CD4-positive, alpha-beta T cell treated with Interleukin-21 for 1 hour (primary cell): ENCODE measurements at places on chromosomes 2 and 18.

- DNase-seq = no peak
Measured at GRCh38 chr2:196520605-196521004, 118.9 kb upstream of the CCDC150 start.

- no peak for DNase-seq
Measured at GRCh38 chr2:128325611-128326181, 7.0 kb upstream of the HS6ST1 start.

DNA sequence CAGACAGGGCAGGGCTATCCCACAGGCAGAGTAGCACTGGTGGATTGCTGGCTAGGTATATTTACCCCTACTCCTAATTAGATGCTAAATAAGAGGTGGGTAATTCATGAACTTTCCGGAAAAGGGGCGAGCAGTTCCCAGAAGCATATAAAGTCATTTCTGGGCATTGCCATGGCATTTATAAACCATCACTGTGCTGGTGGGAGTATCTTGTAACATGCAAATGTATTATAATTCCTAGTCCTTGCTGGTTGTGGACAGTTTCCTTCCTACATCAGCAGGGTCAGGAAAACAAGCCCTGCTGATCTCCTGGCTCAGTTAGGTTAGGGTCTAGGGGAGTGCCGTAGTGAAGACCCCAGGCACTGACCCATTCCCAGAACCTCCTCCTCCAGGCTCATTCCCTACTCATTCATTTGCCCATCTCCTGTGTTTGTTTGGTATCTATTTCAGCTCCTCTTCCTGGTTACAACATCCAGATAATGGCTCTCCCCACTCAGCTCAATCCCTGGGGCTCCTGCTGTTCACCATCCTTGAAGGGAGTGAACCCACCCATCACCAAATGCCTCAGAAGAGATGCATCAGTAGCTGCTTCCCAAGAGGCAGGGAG is 282.7 kb downstream of the SRBD1 start:
- no peak for DNase-seq

- DNase-seq = no peak
Measured at GRCh38 chr2:18402831-18403230, 157.6 kb downstream of the RDH14 start.

- DNase-seq = peak; percentile 82
Measured at GRCh38 chr18:111306-112014, 46.9 kb upstream of the USP14 start.

GRCh38 chr2:224086226-224086914 is 47.3 kb upstream of the SERPINE2 start:
- no peak for DNase-seq

- no peak for DNase-seq
Measured at GRCh38 chr18:58495207-58495606, 133.7 kb downstream of the ALPK2 start.

DNA sequence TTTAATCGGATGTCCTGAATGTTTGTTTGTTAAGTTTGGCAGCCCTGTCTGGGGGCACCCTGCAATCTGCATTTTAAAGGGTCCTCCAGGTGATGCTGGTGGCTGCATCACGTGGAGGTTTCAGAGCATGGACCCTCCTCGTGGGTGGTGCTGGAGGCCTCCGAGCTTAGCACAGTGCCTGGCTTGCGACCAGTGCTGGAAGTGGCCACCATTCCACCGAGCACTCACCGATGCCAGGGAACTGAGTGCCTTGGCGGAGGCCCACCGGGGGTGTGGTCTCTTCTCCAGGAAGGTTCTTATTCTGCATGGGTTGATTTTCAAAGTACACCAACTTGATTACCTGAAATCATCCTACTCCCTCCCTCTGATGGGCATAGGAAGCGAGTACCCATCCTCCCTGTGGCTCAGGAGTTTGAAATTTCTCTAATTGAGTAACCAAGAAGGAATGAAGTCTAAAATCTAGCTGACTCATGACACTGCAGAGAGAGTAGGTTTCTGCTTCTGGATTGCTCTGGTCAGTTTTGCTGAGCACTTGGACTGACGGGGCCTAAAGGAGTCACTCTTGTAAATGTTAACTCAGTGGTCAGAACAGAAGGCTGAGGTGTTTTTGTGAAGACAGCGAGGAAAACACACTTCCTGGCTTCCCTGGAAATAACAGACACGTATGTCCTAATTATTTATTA is 58.1 kb upstream of the SLC66A3 start:
- DNase-seq = no peak

DNA sequence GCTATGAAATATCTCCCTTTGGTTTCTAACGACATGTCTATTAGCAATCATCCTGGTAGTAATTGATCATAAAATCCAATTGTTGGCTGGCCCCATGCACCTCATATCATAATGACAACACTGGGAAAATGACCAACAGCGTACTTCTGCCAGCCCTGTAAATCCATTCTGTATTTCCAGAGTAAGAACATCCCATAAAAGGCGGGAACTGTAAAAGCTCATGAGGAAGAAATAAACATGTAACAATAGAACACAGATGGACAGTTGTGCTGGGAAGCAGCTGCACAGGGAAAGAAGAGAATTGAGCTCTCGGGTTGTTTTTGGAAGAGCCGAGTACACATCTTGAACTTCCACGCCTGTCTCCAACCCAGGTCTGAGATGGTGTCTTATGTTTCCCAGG is 218.7 kb downstream of the CMPK2 start:
- DNase-seq = no peak

GRCh38 chr18:55078303-55078932 is 119.2 kb upstream of the CCDC68 start:
- DNase-seq = no peak

DNA sequence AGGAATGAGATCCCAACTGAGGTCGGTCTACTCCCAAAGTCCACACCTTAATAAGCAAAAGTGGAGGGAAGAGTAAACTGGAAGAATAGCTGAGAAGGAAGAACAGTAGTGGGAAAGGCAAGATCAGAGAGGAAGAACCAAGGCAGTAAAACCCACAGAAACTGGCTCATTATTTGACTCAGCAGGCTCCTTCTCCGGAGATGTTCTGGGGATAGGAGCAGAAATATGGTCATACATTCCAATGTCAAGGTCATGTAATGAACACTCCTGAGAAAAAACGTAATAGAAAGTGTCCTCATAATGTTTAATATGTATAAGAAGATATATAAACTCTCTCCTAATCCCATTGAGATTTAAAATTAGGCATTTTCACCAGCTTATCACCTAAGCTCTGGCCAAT is 39.5 kb downstream of the STK39 start:
- no peak for DNase-seq

DNA sequence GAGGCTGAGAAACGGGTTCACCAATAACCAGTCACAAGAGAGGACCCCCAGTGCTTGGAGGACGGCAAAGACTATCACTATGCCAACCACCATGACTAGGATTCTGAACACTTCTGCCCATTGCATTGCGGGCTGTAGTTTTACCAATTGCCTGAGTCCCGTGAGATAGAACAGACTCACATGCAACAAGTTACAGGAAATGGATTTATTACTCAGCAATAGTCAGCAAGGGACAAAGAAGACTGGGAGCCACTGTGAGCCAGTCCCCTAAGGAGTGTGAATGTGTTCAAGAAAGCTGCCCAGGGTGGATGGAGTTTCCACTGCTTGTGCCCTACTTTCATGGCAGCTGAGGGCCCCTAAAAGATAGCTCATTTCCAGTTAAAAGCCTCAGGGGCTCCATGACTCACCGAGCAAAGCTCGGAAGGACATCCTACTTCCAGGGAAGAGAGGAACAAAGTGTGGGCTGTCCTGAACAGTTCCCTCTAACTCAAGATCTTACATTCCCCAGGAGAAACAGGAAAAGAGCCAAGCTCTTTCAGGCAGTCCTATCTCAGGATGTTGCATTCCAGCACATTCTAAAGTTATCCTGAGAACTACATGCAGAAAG is 54.4 kb downstream of the SLC4A3 start:
- no peak for DNase-seq

- no peak for DNase-seq
Measured at GRCh38 chr2:241498115-241499070, 10.0 kb downstream of the STK25 start.

- DNase-seq = peak; percentile 24
Measured at GRCh38 chr2:98505311-98505808, 60.7 kb downstream of the INPP4A start.

DNA sequence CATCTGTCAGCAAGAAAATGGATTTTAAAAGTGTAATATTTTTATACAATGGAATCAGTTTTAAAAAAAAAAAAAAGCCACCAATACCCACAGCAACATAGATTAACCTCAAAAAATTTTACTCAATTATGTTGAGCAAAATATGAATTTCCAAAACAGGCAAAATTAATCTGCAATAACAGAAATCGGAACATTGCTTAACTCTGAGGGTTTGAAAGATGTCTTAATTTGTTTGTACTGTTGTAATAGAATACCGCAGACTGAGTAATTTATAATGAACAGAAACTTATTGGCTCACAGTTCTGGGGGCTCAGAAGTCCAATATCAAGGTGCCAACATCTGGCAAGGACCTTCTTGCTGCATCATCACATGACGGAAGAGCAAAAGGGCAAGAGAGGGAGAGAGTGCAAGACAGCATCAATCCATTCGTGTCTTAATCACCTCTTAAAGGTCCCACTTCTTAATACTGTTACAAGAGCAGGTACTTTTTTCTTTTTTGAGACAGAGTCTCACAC is 31.8 kb upstream of the TNFAIP6 start:
- DNase-seq = no peak

DNA sequence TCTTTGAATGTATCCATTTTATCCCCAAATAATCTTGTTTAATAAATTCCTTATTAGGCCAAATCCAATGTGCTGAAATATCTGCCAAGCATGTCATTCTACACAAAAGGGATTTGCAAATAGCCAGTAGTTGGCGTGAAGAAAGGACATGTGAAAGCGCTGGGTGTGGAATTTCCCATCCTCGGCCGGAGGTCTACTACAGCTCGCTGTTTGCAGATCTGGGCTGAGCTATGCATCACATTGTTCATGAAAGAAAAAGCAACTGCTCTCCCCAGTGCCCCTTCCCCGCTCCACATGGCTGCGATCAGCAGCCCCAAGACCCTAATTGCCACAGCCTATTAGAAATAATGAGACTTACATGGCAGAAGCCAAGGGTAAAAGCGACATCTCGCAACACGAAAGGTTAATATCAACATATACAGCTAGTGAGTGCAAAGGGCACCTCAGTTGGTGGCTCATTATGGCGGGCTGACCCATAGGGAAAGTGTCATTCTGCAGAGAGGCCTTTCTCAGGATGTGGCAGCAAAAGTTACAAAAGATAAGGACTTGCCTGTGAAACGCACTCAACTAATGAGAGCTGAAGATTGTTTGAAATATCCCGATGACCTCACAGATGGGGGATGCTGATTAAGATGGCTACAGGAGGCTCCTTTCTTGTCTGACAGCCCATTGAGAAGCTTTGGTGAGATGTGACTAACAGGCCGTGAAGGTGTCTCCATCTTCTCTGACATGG is 126.9 kb upstream of the CYP1B1 start:
- DNase-seq = no peak

DNA sequence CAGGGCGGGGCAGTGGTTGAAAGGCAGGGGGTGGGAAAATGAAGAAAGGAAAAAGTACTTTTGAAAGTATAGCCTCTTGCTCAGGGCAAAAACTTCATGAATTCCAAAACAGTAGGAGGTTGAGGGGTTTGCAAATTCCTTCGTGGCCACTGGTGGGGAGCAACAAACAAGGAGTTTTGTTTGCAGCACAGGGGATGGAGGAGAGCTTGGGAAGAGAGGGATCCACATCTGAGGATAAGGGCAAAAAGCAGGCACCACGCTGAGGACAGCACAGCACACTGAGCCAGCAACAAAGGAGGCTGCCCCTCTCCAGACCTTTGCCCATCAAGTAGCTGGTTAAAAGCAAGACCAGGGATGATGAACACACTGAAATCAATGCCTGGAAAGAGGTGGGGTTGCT is 148.9 kb downstream of the TCF4 start:
- no peak for DNase-seq

GRCh38 chr2:61090386-61090921 is 24.8 kb downstream of the SANBR start:
- DNase-seq = no peak

- no peak for DNase-seq
Measured at GRCh38 chr2:177348118-177348654, 44.4 kb upstream of the AGPS start.

- peak; percentile 69 for DNase-seq
Measured at GRCh38 chr2:23824777-23825212, 102.1 kb downstream of the ATAD2B start.

- DNase-seq = no peak
Measured at GRCh38 chr2:149330127-149331022, at the start of gene LYPD6. TSS of gene LYPD6 (plus strand) at chr2:149330587. CDS start at chr2:149437709, 107,122 bp downstream.

DNA sequence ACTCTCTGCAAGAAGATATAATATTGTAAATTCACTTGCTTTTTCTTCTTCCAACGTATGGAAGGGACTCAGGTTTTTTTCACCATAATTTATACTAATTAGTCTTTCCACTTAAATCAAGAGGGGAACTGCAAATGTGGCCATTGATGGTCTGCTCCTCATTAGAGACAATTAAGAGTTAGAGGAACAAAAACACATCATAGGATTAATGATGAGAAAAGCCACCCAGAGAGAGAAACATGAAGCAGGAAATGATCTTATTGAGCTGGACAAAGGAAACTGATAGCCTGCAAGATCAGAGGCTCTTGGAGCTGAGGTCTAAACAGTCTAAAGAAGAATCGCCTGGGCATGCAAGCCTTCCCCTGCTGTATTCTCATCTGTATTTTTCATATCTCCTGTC is 151.2 kb upstream of the NRP2 start:
- no peak for DNase-seq

- DNase-seq = no peak
Measured at GRCh38 chr2:67032076-67032475, 365.1 kb upstream of the ETAA1 start.

DNA sequence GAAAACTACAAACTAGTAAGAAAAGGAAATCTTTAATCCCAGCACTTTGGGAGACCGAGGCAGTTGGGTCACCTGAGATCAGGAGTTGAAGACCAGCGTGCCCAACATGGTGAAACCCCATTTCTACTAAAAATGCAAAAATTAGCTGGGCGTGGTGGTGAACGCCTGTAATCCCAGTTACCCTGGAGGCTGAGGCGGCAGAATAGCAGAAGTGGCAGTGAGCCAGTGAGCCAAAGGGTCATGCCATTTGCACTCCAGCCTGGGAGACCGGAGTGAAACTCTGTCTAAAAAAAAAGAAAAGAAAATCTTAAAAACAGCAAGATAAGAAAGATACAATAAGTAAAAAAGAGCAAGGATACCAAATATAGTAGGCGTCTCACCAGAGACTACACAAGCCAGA is 502.9 kb upstream of the ID2 start:
- DNase-seq = no peak

GRCh38 chr18:45066886-45067285 is 386.2 kb downstream of the SETBP1 start:
- no peak for DNase-seq

DNA sequence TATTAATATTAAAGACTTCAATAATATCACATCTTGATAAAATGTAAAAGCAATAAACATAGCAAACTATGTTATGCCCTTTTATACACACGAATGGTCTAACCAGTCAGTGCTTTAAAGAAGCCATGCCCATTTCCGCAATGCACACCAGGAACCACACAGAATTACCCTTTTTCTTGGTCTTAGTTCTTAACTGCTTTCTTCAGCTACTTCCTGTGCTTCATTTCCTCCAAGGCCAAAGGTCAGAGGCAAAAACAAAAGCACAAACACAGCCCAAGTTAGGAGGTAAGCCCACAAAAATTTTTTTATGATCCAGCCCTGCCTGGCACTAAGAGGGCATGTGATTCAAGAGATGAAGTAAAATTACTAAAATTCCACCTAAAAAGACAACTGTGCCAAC is 267.2 kb downstream of the FBXO15 start:
- DNase-seq = no peak

- no peak for DNase-seq
Measured at GRCh38 chr18:39168723-39169122, 1603.1 kb upstream of the CELF4 start.

- no peak for DNase-seq
Measured at GRCh38 chr2:222944552-222944951, 83.7 kb downstream of the ACSL3 start.
